Midbrain (tissue), 1 donor: ENCODE measurements at places on chromosomes 3 and 15.
A peak's percentile ranks its signal among the peaks of the same experiment; 100 is the strongest.

DNA sequence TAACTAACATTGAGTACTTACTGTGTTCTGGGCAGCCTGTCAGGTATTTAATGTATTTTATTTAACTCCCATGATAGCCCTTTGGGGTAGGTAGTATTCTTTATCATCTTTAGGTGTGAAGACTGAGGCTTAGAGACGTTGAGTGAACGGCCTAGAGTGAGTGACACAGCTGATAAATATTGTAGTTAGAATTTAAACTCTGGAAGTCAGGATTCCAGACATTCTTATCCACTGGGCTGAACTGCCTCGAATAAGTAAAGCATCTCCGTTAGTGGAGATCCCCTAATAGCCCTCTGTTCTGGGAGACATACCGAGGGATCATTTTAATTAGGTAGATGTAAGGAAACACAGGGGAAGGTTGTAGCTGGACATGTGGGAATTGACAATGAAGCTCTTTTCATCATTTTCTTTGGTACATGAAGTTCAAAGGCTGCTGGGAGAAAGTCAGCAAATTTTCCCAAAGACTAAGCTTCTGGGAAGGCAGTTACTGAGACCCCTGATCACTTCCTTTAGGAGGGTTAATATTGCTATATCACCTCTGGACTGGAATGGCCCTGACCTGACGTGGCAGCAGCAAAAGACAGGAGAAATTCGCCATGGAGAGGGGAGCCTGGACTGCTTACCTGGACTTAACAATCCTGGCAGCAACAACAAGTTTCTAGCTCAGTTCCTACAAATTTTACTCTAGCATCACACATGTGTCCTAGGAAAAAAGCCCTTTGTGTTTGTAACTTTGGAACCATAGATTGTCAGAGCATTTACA is 11.7 kb upstream of the PDCD6IP start:
- DNase-seq = no peak

DNA sequence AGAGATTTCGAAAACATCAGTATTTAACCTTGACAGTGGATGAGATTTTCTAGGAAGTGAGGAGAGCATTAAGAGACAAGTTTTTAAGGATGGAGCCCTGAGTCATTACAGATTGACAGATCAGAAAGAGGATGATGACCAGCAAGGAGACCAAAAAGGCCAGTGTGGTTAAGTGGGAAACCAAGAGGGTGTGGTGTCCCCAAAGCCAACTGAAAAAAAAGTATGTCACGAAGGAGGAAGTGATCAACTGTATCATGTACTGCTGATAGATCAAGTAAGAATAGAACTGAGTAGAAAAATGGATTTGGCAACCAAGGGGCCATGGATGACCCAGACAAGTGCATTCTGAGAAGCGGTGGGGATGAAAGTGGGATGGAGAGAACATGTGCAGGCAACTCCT is 491.8 kb downstream of the FHIT start:
- DNase-seq = no peak

DNA sequence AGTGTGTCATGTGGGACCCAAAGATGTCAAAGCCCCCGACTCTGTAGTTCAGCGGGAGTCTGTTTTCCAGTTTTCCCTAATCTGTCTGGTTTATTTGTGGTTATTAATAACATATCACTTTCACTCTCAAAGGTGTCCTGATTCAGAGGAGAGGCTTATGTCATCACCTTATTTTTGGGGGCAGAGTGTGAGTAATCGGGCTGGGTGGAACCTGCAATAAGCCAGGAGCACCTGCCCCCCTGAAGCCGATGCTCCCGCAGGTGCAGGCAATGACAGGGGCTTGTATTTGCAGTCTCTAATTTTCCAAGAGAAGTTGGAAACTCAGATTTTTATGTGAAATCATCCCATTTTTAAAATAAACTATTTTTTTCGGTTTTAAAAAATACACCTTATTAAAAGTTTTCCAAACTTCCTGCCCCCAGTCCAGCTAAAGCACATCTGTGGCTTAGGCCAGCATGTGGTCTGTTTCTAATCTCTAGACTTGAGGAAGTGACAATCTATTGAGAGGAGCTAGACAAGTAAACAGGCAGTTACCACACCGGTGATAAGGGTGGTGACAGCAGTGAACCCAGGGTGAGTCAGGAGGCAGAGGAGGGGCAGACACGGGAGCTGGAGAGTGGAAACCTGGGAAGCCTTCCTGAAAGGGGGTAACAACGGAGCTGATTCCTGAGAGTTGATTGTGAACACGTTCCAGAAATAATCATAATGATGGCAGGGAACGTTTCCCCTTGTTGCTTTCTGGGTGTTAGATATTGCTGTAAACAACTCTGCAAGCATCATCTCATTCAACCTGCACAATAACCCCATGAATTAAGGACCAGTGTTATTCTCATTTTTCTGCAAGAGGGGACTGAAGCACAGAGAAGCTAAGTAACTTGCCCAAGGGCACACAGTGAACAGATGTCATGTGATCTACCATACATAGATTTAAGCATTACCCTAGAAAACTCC is 37.2 kb downstream of the BHLHE40 start:
- DNase-seq = peak; percentile 13

GRCh38 chr3:163878396-163878795 is 1199.9 kb downstream of the SI start:
- no peak for DNase-seq

GRCh38 chr3:132417695-132418411 is 551 bp downstream of the DNAJC13 start:
- DNase-seq = peak; percentile 62

DNA sequence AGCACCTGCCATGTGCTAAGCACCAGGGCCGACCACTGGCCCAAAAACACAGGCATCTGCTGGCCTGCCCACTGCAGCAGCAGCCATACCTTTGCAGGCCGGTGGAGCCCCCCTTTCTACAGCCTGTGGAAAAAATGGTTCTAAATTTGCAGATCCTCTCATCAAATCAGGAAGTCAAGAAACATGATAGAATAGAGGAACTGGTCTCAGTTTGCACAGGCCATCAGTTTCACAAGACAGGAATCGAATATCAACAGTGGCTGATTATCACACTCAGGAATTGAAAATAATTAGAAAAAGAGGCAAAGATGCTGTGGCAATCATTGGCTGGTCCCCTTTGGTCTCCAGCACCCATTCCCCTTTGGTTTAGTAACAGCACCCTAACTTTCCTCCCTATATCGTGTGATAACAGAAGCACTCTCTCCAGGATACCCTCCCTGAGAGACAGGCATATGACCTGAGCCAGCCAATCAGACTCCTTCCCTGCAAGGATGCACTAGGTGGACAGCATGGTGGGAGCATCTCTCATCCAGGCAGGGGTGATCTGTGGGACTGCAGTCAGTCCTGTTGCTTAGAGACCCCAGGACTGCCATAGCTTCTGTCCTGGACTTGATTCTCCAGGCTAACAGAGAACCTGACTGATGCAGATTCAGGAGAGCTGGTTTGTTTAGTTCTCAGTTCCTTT is 3.5 kb upstream of the PAK6 start:
- DNase-seq = peak; percentile 13

DNA sequence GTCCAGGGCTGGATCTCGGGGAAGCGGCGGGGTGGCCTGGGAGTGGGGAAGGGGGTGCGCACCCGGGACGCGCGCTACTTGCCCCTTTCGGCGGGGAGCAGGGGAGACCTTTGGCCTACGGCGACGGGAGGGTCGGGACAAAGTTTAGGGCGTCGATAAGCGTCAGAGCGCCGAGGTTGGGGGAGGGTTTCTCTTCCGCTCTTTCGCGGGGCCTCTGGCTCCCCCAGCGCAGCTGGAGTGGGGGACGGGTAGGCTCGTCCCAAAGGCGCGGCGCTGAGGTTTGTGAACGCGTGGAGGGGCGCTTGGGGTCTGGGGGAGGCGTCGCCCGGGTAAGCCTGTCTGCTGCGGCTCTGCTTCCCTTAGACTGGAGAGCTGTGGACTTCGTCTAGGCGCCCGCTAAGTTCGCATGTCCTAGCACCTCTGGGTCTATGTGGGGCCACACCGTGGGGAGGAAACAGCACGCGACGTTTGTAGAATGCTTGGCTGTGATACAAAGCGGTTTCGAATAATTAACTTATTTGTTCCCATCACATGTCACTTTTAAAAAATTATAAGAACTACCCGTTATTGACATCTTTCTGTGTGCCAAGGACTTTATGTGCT is 527 bp downstream of the B2M start:
- DNase-seq = peak; percentile 58

- peak; percentile 90 for DNase-seq
Observed at GRCh38 chr3:125519678-125520562, at the start of gene SNX4. Gene SNX4, minus strand, starts transcription at chr3:125520202. Its CDS starts 30 bp downstream, at chr3:125520172.

DNA sequence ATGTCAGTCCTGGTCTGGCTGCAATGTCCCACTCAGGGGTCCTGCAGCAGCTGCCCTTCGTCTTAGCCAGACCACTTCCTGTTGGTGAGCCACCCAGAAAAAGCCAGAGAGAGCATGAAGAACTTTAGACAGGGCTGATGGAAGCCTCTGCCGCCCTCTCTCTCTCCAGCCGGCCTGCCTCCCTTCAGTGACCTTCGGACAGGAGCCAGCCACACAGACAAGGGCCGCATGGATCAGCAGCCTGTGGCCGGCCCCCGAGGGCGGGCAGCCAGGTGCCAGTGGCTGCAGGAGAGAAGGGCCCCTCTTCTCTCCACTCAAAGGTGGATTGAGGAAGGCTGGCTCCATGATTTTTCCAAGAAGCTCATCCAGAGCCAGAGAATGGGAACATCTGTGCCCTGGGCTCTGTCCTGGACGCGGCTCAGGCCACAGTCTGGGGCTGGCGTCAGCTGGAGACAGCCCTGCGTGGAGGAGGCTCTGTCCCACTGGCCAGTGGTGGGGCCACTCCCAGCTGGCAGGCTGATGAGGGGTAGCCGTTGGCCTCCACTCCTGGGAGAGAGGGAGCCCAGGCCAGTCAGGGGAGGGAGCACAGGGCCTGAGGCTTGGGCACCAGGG is 42.9 kb downstream of the ISG20 start:
- DNase-seq = peak; percentile 62

DNA sequence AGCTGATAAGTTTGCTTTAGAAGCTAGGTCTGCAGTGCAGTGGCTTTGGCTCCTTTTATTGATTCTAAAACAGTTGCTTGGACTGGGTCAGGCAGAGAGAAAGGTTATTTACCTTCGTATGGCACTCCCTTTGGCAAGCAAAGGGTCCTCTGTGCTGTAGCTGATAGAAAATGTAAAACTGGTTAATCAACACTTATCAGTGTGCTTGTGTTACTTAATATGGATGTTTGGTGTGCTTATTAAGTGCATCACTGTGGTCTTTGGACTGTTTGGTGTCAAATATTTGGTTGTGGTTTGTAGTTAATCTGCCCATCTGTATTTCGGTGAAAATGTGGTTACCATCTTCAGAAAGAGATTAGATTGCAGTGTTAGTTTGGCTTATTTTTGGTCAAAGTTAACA is 16.0 kb downstream of the UBE2E2 start:
- no peak for DNase-seq

GRCh38 chr3:97575742-97576141 is 188.8 kb upstream of the ARL6 start:
- no peak for DNase-seq

DNA sequence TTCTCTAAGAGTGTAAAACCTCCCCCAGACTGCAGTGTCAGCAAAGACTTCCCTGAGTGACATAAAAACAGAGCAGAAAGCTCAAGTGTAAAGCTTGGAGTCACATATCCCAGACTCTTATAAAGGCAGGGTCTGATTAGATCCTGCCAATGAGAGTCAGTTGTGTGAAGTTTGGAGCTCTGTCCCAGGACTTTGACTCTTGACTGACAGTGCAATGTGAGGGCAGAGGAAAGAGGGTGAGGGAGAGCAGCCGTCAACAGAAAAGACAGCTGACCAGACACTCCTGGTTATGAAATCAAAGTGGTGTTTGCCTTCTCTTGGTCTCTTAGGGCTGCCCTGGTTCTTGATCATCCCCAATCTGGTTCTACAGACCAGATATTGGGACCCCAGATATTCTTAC is 393.2 kb downstream of the ERC2 start:
- no peak for DNase-seq

DNA sequence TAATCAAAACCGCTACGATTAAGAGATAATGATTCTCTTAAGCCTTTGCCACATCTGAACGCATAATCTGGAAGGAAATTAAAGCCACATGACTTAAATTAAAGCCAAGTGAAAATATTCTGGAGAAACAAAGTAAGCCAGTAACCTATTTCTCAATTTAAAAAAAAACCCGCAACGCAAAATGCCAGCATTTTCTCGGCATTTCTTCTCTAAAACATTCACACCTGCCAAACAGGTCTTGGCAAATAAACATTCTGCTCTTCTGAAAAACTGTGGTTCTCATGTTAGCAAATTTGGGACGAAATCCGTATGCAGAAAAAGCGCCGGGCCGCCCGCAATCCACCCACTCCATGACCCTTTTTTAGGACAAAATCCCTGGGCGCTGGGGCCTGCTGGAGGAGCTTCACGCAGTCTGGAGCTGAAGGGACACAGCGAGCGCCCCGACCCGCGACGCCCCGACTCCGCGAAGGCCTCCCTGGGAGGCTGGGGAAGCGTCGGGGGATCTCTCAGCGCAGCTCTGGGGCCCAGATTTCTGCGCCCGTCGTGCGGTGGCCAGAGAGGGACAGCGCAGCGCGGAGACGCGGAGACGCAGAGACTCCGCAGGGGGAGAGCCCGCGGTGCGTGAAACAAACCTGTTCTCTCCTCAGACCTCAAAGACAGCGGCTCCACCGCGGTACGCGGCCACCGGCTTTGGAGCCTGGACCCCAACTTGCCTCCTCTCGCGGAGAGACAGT is 471 bp downstream of the NKIRAS1 start:
- no peak for DNase-seq

GRCh38 chr15:89783861-89784685 is 7.9 kb downstream of the MESP2 start:
- no peak for DNase-seq

- no peak for DNase-seq
Observed at GRCh38 chr3:135803028-135803692, 162.4 kb upstream of the PPP2R3A start.

GRCh38 chr3:7407107-7407506 is 546.2 kb downstream of the GRM7 start:
- no peak for DNase-seq

GRCh38 chr15:88312941-88313579 is 56.5 kb upstream of the NTRK3 start:
- no peak for DNase-seq

DNA sequence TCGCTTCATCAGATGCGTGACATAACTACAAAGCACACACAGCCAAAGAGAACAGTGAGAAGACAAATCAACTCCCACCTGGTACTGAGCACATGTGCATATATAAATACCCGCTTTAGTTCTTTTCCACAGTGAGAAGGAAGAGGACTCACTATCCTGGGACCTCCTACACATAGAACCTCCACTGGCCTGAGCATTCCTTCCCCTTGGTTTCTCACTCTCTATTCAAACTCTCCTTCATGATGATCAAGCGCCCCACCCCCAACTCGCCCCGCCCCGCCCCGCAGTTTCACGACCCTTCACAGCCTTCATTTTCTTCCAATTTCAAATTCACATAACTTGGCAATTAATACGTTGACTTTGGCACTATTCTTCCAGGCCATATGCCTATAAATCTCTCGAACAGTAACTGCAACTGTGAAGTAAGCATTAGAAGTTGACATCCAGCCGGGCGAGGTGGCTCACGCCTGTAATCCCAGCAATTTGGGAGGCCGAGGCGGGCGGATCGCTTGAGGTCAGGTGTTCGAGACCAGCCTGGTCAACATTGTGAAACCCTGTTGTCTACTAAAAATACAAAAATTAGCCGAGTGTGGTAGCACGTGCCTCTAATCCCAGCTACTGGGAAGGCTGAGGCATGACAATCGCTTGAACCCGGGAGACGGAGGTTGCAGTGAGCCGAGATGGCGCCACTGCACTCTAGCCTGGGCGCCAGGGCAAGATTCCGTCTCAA is 1.1 kb downstream of the RPS17 start:
- DNase-seq = no peak
